Hematopoietic multipotent progenitor cell treated with erythropoietin and hydrocortisone succinate and interleukin-3 and kit ligand, for 6 days (in vitro differentiated cells): ENCODE measurements at places on chromosomes 12 and 14.
A peak's percentile ranks its signal among the peaks of the same experiment; 100 is the strongest.

DNA sequence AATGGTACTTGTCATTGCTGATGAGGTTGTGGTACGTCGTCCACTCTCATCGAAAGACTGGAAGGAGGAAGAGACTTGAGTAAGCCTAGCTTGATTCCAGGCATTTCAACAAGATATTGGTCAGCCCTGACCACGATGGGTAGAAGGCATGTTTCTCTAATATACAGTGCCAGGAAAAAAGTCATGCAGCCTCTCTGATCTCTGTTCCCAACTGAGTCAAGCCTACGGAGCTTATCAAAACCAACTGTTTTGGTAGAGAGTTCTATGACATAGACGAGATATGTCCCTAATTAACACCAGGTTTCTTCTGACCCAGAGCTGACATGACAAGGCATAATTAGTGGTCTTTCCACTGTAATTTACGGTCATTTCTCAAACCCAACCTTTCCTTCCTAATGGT lies 58.5 kb downstream of the NIN start:
- no peak for DNase-seq

DNA sequence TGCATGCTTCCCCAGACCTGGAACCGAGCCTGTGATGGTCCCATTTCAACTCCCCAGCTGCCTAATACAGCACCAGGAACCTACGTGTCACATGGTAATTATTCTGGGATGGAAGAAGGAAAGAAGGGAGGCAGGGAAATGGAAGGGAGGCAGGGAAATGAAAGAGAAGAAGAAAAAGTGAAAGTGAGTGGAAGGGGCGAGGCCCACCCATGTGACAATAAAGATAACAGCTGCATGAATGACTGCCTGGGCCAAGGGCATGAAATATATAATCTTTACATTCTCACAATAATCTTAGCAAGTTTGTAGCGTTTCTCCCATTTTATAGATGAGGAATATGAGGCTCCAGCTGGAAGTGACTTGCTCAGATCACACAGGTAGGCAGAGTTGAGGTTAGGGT lies 245.0 kb upstream of the PWP1 start:
- DNase-seq = peak; percentile 64

DNA sequence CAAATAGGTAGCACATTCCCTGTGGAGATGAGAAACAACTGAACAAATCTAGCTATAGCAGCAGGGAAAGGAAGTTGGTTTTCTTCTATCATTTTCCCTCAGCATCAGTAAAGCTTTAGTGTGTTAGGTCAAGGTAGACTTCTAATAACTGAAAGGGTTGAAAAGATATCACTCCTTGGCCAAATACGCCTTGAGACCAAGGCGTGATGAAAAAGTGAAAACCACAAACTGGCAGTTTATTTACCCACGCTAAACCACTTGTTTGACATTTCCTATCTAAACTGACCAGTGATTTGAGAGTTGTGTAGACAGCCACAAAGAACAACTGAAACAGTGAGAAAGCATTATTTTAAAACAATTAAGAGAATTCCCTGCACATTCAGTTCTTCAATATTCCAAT lies 99.6 kb upstream of the SOX5 start:
- DNase-seq = peak; percentile 71

GRCh38 chr12:114683709-114684097 lies 272 bp downstream of the TBX3 start:
- DNase-seq = no peak

GRCh38 chr12:51200806-51201205 lies 17.1 kb downstream of the POU6F1 start:
- DNase-seq = no peak

DNA sequence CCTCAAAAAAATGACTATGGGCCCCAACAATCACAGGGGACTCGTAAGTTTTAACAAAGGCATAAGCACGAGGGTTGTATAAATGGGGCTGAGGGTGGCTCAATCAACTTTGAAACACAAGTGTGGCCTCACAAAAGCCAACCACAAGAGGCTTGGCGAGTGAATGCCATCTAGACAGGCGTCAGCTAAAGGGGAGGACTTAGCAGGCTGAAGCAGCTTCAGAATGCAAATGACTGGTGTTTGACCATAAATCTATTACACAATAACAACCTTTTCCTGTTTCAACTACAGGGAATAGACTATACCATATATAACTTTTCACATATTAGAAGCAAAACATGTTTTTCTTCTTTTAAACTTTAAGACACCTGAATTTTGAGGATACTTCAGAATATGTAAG lies 777.9 kb downstream of the FSCB start:
- peak; percentile 43 for DNase-seq

DNA sequence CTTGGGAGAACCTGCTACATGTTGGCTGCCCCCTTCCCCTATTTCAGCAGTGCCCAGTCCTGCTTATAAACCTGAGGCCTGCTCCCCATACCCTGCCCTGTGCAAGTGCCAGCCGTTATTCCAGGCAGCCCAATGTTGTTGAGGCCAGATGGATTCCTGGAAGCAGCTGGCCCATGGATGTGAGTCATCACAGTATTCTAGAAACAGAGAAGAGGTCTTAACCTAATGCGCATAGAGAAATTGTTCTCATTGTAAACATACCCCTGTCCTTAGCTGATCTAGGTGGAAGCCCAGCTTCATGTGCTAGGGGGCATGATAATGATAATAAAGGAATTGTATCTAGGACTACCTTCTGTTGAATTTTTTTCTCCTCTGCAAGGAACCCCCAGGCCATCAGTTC lies 69.7 kb downstream of the TSPAN11 start:
- DNase-seq = no peak

DNA sequence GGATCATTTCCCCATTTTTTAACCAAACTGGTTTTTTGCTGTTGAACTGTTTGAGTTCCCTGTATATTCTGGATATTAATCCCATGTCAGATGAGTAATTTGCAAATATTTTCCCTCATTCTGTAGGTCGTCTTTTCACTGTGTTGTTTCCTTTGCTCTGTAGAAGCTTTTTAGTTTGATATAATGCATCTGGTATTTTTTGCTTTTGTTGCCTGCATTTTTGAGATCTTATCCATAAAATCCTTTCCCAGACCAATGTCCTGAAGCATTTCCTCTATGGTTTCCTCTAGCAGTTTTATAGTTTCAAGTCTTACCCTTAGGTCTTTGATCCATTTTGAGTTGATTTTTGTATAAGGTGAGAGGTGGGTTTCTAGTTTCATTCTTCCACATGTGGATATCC lies 71.3 kb downstream of the LRP6 start:
- DNase-seq = no peak

- DNase-seq = peak; percentile 92
These were observed 19.9 kb downstream of the CDKN1B start for GRCh38 chr12:12736759-12737676.

- no peak for DNase-seq
These were observed at the start of gene ASCL4 for GRCh38 chr12:107774349-107775029. ASCL4 (plus strand) TSS chr12:107774704; CDS start chr12:107775219, 515 bp downstream.

DNA sequence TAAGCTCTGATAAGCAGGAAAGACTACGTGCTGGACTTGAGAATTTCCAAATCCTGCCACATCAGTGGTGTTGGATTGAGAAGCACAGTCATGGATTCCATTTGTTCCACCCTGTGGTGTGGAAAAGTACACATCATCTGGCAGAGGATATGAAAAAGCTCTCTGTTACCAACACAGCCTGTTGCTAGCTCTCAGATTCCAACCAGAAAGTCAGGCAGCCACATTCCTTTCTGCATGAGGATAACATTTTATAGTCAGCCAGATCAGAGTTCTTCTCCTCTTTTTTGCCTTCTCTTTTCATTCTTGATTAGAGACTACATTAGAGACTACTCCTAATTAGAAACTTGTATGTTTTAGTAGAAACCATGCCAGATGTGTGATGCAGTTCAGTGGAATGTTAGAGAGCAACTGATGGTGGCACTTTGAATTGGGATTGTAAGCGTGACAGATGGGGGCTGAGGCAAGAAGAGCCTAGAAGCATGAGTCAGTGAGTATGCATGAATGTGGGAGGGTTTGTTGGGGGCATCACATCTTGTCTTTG lies 61.2 kb upstream of the STXBP6 start:
- DNase-seq = no peak

- DNase-seq = no peak
These were observed 161.2 kb downstream of the RERGL start for GRCh38 chr12:17928708-17929366.

DNA sequence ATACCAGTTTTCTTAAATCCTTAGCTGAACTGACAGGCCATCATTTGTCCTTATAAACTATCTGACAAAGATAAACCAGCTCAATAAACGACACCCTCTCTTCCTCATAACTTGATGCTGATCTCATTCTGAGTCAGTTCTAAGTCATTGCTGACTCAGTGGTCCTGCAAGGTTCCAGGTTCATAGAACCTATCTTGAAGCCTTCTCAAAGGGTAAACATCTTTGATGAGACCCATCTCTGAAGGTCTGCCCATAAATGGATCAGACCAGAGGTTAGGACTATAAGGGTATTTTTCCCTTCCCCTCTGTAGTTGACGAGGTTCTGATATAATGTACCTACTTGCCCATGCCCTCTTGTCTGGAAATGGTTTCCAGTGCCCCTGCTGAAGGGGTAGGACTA lies 11.9 kb downstream of the NAA25 start:
- DNase-seq = no peak

DNA sequence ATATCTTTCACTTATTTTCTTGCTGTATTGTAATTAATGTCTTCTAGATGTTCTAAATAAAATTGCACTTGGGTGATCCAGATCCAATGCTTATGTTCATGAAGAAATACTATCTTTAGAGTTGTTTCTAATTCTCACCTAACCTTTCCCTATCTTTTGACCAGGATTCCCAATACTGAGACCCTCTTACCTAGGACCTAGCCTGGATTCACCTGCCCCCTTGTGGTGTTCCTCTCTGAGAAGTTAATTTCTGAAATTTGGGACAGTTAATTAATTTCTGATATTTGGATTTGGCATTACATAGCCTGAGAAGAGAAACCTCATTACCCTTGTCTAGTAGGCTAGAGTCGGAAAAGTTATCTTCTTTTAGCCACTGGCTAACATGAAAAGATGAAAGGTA lies 29.5 kb downstream of the FOXA1 start:
- DNase-seq = no peak

DNA sequence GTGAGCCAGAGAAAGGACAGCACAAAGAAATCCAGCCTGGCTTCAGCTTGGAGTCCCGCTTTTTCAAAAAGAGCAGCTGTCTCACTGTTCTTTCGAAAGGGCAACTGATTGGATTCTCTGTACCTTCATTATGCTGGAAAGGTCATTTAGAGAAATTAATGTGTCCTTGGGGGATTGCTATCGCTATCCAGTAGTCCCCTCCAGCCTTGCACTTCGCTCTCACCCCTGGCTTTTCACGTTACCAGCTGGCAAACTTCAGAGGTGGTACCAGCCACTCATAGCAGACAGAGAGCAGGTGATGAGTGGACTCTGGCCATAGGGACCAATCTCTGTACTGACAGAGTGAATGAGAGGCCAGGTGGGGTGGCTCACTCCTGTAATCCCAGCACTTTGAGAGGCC lies 11.8 kb upstream of the NUAK1 start:
- no peak for DNase-seq

- DNase-seq = peak; percentile 93
These were observed 6.6 kb upstream of the PLEK2 start for GRCh38 chr14:67418401-67419191.

- no peak for DNase-seq
These were observed at the start of gene OLR1 for GRCh38 chr12:10171973-10172728. OLR1 (minus strand) TSS chr12:10172132; CDS start chr12:10172077, 55 bp downstream.

DNA sequence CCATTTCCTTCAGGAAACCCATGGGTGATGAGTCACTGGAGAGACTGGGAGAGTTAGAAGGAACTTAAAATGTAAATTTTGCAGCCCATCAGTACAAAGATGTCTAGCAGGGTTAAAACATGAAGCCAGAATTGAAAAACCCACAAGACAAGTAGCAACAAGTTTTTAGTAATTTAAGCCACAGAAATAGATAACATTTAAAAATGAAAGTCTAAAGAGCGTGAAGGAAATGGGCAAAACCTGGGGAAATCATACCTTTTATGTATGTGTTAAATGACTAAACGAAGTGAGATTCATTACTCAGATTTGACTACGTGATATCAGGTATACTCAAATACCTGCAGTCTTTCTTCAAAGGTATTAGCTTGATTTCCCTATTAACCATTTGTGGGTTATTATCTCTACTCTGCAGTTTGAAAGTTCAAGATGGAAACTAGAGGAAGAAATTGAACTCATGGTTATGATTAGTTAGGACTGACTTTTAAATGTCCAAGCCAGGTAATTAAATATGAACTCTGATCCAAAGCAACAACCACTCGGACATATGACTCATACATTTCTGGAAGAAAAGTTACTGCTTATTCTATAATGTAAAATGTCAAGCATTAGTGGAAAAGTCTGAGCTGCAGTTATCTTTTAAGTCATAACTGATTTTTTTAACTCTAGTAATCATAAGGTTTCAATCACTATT lies 84.1 kb downstream of the ITPR2 start:
- DNase-seq = no peak

DNA sequence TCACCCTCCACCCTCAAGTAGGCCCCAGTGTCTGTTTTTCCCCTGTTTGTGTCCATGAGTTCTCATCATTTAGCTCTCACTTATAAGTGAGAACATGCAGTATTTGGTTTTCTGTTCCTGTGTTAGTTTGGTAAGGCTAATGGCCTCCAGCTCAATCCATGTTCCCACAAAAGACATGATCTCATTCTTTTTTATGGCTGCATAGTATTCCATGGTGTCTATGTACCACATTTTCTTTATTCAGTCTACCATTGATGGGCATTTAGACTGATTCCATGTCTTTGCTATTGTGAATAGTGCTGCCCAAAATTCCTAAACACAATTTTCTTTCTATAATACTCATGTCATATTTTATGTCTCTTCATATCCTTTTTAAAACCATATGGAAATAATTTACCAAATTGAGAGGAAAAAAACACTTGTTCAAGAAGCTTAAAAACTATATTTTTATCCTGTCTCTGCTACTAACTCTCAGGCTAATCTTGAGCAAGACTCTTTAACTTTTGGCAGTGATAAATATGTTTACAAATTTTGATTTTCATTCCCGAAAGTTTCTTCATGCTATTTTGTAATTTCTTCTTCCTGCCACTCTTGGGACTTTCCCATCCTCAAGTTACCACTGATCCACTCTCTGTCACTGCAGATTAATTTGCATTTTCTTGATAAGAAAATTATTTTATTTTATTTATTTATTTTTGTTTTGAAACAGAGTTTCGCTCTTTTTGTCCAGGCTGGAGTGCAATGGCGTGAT lies 28.0 kb upstream of the OSBPL8 start:
- DNase-seq = no peak

GRCh38 chr12:103547376-103547775 lies 39.7 kb upstream of the STAB2 start:
- no peak for DNase-seq

GRCh38 chr12:103326190-103326589 lies 169.6 kb downstream of the C12orf42 start:
- DNase-seq = peak; percentile 36

DNA sequence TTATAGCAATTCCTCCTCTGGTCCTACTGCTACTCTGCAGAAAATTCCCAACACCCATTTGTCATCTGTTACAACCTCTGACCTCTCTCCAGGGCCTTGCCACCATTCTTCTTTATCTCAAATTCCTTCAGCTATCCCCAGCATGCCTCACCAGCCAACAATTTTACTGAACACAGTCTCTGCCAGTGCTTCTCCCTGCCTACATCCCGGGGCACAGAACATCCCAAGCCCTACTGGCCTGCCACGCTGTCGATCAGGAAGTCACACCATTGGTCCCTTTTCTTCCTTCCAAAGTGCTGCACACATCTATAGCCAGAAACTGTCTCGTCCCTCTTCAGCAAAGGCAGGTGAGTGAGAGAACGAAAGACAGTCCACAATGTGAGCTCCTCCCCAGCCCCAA lies 122.1 kb downstream of the TTLL5 start:
- no peak for DNase-seq
